ENCODE measurements at places on chromosomes 2 and 18.
A peak's percentile ranks its signal among the peaks of the same experiment; 100 is the strongest.

DNA sequence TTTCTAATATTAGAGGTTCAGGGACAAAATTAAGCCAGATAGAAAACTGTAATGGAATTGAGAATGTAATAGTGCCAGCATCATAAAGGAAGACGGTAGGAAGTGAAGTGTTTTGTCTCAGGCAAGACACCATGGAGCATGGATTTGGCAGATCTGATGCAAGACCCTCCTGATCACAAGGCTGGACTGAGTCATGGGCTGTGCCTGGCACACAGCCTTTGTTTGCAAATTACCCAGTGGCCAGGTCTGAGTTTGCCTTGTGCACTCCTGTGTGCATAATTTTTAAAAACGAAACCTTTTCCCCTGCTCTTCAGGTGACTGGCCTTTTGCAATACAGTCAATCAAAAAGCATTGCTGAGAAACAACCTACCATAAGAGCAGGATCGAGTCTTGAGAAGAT, 2.0 kb upstream of the UPP2 start:
- no peak for DNase-seq

DNA sequence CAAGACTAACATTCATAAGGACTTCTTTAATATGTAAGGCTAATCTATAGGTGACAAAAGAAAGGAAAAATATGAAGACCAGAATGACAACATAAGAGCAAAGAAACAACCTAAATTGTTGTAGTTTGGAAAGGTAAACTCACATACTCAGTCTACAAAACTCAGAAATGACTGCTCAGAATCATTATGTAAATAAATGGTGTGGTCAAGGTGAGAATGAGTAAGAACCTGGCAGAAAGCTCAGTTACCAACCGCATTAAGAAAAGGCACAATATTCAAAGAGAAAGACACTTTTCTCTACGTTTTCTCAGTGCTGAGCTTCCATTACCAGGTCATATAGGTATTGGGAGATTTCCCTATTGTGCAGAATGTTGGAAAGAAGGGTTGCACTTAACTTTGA, 15.8 kb downstream of the ATF2 start:
- DNase-seq, result no peak

- DNase-seq, result no peak
Observed at GRCh38 chr2:46116553-46116991, 180.6 kb upstream of the EPAS1 start.

DNA sequence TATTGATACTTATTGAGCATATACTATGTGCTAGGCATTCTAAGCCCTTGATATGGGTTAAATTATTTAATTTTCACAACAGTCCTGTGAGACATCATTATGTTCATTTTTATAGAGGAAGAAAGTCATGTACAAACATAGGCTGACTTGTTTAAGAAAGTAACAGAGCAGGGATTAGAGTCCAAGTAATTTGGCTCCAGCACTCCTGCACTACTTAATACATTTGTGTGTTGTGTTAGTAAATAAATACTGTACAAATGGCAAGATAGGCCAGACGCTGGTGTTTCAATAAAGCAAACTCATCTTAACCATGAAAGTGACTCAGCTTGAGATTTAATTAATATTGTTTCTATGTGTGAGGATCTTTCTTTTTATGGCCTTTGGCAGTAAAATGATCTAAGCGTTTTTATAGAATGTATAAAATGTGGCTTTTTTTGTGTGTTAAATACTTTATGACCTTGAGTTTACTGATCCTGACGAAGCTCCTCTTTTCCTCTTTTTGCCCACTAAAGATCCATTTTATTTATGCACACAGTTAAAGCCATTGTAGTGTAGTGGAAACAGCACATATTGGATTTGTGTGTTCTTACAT, 21.3 kb downstream of the NBEAL1 start:
- peak; percentile 25 for DNase-seq

- DNase-seq, result peak; percentile 53
Observed at GRCh38 chr2:187138265-187138664, 289.3 kb upstream of the ZSWIM2 start.

GRCh38 chr18:7896805-7897518, 329.8 kb downstream of the PTPRM start:
- DNase-seq, result no peak

- no peak for DNase-seq
Observed at GRCh38 chr2:65054749-65055421, 1.3 kb upstream of the CEP68 start.

GRCh38 chr18:32937597-32937996, 164.8 kb upstream of the KLHL14 start:
- no peak for DNase-seq

- peak; percentile 21 for DNase-seq
Observed at GRCh38 chr2:62423235-62423634, 82.8 kb downstream of the TMEM17 start.

- DNase-seq, result no peak
Observed at GRCh38 chr2:114001937-114002336, 112.0 kb downstream of the ACTR3 start.

- DNase-seq, result peak; percentile 67
Observed at GRCh38 chr2:62014102-62014501, 108.6 kb downstream of the COMMD1 start.

DNA sequence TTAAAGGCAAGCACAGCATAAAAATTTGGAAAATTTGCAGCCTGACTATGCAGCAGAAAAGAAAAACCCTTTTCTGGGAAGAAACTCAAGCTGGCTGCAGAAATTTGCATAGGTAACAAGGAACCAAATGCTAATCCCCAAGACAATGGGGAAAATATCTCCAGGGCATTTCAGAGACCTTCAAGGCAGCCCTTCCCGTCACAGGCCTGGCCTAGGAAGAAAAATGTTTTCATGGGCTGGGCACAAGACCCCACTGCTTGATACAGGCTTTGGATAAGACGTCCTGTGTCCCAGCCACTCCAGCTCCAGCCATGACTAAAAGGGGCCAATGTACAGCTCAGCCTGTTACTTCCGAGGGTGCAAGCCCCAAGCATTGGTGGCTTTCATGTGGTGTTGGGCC, 717.6 kb downstream of the TDRD15 start:
- no peak for DNase-seq

GRCh38 chr2:176114120-176114929, 2.3 kb upstream of the HOXD10 start:
- DNase-seq, result peak; percentile 50

GRCh38 chr2:235541838-235542549, 48.2 kb downstream of the AGAP1 start:
- DNase-seq, result no peak

- peak; percentile 55 for DNase-seq
Observed at GRCh38 chr18:26574958-26575864, 26.9 kb upstream of the KCTD1 start.

DNA sequence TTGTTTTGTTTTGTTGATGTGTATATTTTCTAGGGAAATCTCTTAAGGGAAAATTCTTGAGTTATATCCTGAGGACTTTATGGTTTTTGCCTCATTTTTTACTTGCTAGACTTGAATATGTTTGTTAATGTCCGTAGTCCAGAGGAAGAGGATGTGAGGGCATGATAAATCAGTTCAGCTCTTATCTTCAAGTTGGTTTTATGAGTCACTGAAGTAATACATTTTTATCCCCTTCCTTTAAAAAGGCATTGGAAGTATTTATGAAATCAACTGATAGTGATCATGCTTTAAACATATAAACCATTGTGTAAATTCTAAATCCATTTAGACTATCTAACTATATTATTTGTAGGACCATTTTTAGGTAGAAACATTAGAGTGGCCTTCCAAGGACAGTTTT, 43.9 kb upstream of the CYBRD1 start:
- DNase-seq, result peak; percentile 76

DNA sequence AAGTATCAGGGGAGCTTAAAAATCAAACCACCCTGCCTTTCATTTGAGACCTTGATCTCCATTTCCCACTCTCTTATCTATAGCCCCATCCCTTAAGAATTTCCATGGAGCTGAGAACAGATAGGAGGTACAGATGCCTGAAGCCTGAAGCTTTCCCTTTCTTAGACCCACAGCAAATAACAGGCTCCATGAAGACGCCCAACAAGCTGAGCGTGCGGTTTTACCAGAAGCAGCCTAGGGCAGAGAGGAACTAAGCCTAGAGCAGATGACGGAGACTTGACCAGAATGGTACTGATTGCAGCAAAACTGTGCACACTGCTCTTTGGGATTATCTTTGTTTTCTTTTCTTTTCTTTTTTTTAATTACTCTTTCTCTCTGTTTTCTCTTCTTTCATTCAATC, 1.7 kb upstream of the ERBB4 start:
- no peak for DNase-seq

DNA sequence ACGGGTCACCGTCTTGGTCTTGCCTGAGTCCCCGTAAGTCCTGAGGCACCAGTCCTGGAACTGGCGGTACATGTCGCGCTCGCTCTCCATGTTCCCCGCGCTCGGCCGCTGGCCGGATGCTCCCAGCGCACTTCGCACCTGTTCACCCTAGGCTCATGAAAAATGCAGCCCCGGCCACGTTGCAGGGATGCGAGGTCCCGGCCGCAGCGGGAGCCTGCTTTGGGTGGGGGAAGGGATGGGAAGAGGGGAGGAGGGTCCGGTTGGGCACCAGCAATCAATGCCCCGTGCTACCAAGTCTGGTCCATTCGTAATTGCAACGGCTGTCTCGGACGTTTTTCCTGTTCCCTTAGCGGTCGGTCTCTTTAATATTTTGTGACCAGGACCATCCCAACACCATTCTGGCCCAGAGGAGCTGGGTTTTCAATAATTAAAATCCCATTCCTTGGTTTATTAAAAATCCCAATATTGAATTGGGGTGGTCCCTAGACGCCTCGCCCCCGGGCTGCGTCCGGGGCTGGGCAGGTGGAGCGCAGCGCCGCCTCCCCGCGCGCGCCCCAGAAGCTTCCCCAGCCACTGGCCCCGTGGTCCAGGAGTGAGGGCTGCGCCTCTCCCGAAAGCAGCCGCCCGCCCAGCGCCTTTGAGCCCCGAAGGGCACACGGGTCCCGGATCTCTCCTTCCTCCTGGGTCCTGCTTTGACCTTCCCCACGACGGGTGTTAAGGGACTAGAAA, 1.4 kb downstream of the NOL4 start:
- no peak for DNase-seq

- DNase-seq, result no peak
Observed at GRCh38 chr2:144572977-144573376, 53.1 kb upstream of the ZEB2 start.

GRCh38 chr2:113236367-113237159, 42.2 kb downstream of the PAX8 start:
- DNase-seq, result peak; percentile 48

DNA sequence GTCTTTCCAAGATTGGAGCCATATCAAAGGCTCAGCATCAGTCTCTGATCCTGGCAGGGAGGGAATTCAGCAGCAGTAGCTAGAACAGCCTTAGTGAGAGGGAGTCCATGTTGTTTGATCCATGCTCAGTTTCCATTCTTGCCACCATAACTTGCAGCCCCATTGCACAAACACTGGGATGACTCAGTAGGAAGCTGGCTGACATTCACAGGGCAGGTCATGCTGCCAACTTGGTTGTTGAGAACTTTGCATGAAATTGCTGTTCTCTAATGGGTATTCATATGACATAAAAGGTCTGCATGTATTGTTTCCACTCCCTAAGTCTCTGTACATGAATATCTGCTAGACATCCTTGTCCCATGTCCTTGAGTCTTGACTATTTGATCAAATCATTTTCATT, 29.9 kb upstream of the STAT4 start:
- DNase-seq, result peak; percentile 16

GRCh38 chr2:45205985-45206384, 196.7 kb upstream of the SIX2 start:
- no peak for DNase-seq

GRCh38 chr2:9214873-9215272, 8.3 kb downstream of the ASAP2 start:
- DNase-seq, result no peak
